ENCODE measurements at places on chromosomes 16 and 17.

DNA sequence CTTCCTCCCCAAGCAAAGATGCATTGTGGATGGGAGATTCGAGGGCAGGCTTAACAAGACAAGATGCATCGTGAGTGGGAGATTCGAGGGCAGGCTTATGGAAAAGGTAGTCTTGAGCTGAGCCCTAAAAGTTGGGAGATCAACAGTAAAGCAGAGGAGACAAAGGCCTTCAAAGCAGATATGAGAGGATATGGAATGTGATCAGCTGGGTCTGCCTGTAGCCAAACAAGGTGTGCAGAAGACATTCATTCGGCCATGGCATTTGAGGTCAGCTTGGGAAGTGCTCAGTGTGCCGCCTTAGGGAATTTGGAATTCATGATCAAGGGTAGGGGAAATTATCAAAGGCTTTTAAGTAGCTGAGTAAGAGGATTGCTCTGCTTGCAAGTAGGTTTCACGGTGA, 39.5 kb downstream of the DNAH9 start:
- no peak for DNase-seq

- no peak for DNase-seq
Measured at GRCh38 chr17:33015716-33016346, 24.2 kb downstream of the SPACA3 start.

- no peak for DNase-seq
Measured at GRCh38 chr16:69482410-69482991, 58.1 kb downstream of the CYB5B start.

DNA sequence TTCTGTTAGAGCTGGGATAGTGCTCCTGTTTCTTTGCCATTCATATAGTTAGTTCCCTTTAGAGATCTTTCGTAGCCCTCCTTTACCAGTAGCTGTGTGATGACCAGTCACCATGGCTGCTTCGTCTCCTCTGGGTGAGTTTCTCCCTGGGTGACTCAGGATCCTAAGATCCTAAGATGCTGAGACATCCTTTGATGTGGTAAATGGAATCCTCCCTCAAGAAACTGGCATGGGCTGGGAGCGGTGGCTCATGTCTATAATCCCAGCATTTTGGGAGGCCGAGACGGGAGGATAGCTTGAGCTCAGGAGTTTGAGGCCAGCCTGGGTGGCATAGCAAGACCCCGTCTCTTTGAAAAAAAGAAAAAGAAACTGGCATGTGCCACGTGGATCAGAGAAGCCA, 5.9 kb downstream of the PHAF1 start:
- DNase-seq: no peak

- no peak for DNase-seq
Measured at GRCh38 chr16:87227296-87227951, 89.8 kb downstream of the C16orf95 start.

- no peak for DNase-seq
Measured at GRCh38 chr16:54110016-54110981, 176.3 kb downstream of the IRX3 start.
